ENCODE measurements at places on chromosomes 11 and 22. TPM values are rescaled to one million over a fixed set of nuclear protein-coding genes. Genes with fewer than 3 reads are reported as not detected.

ACCS gene
- 7.9 TPM for total RNA-seq

FAM180B gene
- total RNA-seq: not detected

OR56A1 gene
- total RNA-seq: not detected

C11orf21 gene
- total RNA-seq: not detected

PLEKHA7 gene
- 0.58 TPM for total RNA-seq

C1QTNF4 gene
- not detected for total RNA-seq

TMEM86A gene
- total RNA-seq: 0.56 TPM

GGTLC2 gene
- not detected for total RNA-seq

DNAJB13 gene
- total RNA-seq: under 0.01 TPM

CNTN5 gene
- 1.5 TPM for total RNA-seq

CADM1 gene
- total RNA-seq: 4.6 TPM

FREY1 gene
- total RNA-seq: 0.96 TPM

VPREB1 gene
- not detected for total RNA-seq

MYO7A gene
- total RNA-seq: under 0.01 TPM

H19 gene
- 9.2 TPM for total RNA-seq

TRPM5 gene
- not detected for total RNA-seq

KCNJ4 gene
- total RNA-seq: not detected

CD3G gene
- total RNA-seq: not detected

OR51A2 gene
- total RNA-seq: not detected

PYGM gene
- total RNA-seq: 6.8 TPM

ZNRF3 gene
- total RNA-seq: 2.5 TPM

OR51B4 gene
- not detected for total RNA-seq

HTR3A gene
- not detected for total RNA-seq

KMT2A gene
- total RNA-seq: 12.8 TPM

SYT9 gene
- total RNA-seq: under 0.01 TPM

PKP3 gene
- total RNA-seq: 2.1 TPM

PRRG4 gene
- total RNA-seq: under 0.01 TPM

SPINDOC gene
- total RNA-seq: 22.4 TPM

ADORA2A gene
- total RNA-seq: 13.2 TPM

JHY gene
- total RNA-seq: 1.1 TPM

KRTAP5-7 gene
- not detected for total RNA-seq

MN1 gene
- total RNA-seq: 3.1 TPM

MYO18B gene
- total RNA-seq: under 0.01 TPM

RBFOX2 gene
- 168 TPM for total RNA-seq

ARRB1 gene
- 13.6 TPM for total RNA-seq

OR51E2 gene
- 0.56 TPM for total RNA-seq

C11orf16 gene
- total RNA-seq: not detected

IGSF9B gene
- under 0.01 TPM for total RNA-seq

CYP2D6 gene
- total RNA-seq: 0.56 TPM

TP53I11 gene
- total RNA-seq: 112 TPM

CBLIF gene
- total RNA-seq: not detected

LRP5 gene
- 49.3 TPM for total RNA-seq

MMP12 gene
- not detected for total RNA-seq

TTC28 gene
- 20.3 TPM for total RNA-seq

CLNS1A gene
- total RNA-seq: 131 TPM

CLMP gene
- total RNA-seq: 324 TPM

HEPHL1 gene
- not detected for total RNA-seq

Measured in regular cardiac myocyte (primary cell).